ENCODE measurements at places on chromosomes 6 and 20.

- DNase-seq = no peak
Observed at GRCh38 chr6:40509086-40509485, 78.1 kb downstream of the LRFN2 start.

DNA sequence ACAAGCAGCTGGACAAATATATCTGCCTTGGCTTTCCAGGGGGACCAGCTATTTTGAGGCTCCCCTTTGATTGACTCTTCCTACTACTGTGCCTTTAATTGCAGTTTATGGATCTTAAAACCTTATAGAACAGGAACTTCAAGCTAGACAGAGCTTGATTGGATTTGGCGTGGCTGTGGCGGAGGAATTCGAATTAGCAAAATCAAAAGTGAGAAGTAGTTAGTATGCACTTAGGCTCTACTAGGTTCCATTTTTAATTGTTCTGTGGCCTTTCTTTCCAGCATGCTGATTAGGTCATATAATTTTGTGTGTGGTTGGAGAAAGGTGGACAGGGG, 248.0 kb downstream of the HIVEP2 start:
- DNase-seq = no peak

DNA sequence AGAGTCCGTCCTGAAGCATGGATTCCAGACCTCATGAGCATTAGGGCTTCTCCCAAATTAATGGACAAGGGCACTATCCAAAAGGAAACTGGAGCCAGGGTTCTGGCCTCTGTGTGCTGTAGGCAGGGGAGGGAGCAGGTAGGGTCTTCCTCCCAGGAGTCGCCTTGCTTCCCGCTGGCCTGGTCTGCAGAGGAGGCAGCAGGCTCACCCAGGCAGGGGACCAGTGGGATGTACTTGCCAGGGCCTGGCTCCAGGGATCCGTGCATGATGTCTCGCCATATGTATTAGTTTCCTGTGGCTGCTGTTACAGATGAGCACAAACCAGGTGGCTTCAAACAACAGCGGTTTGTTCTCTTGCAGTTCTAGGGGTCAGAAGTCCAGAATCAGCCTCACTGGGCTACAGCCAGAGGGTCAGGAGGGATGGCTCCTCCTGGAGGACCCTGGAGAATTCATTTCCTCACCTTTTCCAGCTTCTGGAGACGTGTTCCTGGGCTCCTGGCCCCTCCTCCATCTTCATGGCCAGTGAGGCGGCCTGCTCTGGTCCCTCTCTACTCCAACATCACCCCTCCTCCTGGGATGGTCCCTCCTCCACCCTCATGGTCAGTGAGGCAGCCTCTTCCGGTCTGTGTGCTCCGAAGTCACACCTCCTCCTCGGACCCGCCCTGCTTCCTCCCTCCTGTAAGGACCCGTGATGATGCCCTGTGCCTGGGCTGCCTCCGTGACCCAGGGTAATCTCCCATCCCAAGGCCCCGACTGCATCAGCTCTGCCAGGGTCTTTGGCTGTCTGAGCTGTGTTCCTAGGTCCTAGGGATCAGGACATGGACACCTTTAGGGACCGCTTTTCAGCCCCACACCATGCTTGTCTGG, 329.1 kb downstream of the CDH4 start:
- DNase-seq = no peak

DNA sequence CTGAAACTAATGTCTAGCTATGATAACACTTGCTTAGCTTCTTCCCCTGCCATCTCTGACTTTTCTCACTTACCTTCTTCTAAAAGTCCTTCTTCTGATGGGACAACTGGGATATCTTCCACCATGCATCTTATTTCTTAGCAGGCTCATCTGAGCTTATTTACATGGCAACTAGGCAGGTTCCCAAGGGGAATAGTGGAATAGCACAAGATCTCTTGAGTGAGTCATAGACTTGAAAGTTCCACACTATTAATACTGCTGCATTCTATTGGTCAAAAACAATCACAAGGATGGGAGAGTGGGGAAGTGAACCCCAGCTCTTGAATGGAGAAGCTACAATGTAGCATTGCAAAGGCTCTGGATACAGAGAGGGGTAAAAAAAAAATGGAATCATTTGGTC, 142.1 kb downstream of the HAO1 start:
- DNase-seq = no peak

DNA sequence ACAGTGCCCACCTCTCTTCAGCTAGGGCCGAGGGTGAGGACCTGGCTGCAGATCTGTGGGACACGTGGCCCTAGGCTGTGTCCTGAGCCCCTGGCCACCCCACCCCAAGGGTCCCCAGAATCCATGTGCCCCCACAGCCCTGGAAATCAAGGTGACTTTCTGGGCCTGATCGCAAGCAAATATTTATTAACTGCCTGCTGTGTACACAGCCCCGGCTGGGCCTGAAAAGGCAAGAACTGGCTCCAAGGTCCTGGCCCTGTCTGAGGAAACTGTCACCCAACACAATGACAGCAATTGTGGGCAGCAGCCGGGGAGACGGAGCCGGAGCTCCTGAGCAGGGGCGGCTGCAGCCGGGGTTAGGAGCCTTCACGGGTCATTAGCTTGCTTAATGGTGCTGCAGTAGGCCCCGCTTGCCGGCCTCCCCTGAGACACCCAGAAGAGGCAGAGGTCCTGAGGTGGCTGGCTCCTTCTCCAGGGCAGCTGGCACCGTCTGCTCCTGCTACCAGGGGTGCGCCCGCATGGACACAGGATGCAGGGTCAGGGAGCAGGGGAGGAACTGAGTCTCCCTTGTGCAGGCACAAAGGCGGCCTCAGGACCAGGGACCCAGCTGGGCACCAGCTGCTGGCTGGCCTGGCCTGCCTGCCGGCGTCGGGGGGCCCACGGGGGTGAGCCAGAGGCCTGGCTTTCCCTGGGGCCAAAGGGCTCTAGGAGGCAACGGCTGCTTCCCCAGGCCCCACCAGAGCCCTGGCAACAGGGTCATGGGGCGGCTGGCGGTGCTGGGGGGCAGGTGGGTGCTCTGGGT, 24.1 kb downstream of the NPEPL1 start:
- no peak for DNase-seq

DNA sequence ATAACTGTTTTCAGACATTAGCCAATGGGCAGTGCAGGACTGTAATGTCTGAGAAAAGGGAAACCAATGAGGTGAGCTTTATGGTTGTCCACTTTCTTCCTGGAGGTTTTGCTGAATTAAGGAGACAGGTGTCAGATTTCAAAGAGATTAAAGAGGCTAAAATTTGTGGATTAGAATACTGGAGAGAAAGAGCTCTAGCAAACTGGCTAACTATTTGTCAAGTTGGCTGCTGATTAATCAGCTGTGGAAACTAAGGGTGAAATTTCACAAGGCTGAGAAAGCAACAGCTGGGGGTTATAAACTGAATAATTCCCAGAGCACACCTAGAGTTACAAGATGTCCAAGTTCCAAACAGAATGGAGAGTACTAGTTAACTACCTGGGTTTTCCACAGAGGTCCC, 198.9 kb downstream of the TBC1D32 start:
- no peak for DNase-seq

DNA sequence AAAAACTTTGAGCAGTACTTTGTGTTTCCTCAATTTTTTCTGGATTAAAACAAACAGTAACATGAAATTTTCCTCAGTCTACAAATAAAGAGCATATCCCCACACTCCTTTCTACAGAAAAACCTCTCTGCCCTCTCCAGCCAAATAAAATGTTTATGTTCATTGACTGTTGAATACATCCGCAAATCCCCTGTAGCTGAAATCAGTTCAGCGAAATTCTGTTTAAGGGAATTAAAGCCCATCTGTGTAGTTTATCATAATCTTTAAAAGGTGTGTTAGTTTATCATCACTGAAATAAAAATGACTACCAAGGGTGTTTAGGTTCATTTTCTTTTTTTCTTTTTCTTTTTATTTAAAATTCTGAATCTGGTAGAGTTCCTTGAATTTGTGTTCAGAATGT, 157.8 kb upstream of the RUNX2 start:
- DNase-seq = no peak

GRCh38 chr6:6712449-6713403, 124.2 kb downstream of the LY86 start:
- peak; percentile 76 for DNase-seq

GRCh38 chr6:125165256-125165655, 11.7 kb downstream of the TPD52L1 start:
- no peak for DNase-seq

- no peak for DNase-seq
Observed at GRCh38 chr6:108203189-108204112, 37.6 kb downstream of the NR2E1 start.

- DNase-seq = no peak
Observed at GRCh38 chr6:4899249-4900034, 104.4 kb downstream of the RPP40 start.

DNA sequence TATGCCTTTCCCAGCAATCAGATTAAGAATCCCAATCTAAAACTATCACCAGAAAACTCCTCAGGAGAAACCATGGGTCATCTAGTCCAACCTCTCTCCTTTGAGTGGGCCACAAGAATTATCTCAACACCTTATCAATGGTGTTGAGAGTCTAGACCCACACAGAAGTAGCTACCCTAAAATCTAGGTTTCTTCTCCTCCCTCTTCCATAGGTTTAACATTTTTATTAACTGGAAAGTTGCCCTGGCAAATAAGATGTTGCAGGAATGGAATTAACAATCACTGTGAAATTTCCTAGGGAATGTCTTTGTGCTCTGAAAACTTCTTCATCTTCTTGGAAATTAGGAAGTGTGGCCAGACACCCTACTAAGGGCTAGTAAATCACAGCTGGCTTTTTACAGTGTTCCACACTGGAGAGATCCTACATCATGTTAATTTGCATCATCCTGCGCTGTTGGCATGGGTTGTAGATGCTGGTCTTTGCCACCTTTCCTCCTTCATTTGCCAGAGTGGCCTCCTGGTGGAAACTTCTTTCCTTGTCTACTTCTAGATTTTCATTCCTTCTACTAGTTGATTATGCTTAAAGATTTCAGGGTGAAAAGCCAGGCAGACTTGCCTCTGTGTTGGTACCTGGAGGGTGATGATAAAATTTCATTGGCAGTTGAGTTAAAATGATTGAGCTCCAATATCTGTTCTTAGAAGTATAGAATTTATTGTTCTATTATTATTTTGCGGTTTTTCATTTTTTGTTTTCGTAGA, 2.7 kb downstream of the TNFAIP3 start:
- DNase-seq = no peak

- no peak for DNase-seq
Observed at GRCh38 chr6:129498541-129498940, 211.4 kb downstream of the ARHGAP18 start.

GRCh38 chr6:136711644-136712043, 80.6 kb downstream of the MAP3K5 start:
- DNase-seq = no peak

- DNase-seq = peak; percentile 49
Observed at GRCh38 chr20:40265825-40266533, 423.1 kb downstream of the MAFB start.

GRCh38 chr6:38593998-38594665, 45.6 kb downstream of the BTBD9 start:
- no peak for DNase-seq

- no peak for DNase-seq
Observed at GRCh38 chr6:169940481-169941271, 189.3 kb downstream of the ERMARD start.

DNA sequence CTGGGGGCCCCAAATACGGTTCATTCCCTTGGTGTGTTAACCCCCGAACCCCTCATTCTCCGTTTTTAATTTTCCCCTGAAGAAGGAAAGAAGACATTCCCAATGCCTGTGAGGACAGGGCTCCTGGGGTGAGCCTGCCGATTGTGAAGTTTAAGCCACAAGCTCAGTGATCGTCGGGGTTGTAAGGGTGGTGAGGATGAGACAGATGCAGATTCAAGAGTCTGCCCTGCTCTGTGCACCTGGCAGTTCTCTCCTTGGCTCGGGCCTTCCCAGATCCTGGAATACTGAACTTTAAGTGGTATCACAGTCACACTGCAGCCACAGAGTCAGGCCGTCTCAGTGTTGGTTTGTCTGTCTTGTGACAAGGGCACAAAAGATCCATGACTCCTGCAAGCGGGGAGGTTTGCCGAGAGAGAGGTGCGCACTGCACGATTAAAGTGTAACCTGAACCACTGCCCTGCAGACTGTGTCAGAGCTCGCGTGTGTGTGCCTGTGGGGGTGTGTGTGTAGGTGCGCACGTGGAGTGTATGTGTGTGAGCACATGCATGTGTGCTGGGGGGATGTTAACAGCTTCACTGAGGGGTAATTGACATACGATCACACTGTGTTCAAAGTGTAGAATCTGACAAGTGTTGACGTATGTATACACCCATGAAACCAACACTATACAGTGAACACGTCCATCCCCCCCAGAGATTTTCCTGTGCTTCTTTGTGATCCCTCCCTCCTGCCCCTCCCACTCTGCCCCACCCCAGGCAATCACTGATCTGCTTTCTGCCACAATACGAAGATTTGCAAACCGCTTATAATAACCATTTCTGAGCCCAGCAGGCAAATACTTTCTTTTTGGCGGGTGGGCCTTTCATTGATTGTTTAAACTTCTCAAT, 38.9 kb downstream of the RPP40 start:
- no peak for DNase-seq

DNA sequence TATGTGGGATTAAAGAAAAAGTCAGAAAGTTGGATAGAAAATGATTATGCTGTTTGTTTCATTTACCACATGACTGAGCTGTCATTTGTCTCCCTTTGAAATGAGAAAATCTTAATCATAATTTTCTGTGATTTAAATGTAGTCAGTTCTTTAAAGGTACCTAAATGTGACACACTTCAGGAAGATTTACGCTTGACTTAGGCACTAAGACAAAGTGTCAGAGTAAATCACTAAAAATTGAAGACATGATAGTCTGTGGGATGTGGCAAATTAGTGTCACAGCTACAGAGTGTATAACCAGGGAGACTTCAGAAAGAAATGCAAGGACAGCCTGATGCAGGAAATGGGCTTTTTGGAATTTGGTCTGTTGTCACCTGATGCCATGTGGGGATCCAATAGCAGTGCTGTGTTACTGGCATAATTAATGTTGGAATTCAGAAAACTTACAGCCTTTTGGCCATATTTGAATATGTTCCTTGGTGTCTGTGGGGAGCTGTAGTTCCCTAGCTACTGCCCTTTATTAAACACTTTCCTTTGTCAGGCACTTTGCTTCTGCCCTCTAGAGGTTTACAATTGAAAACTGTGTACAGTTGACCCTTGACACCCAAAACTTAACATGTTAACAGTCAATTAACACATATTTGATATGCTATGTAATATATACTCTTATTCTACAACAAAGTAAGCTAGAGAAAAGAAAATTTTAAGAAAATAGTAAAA, 493.8 kb downstream of the UTRN start:
- no peak for DNase-seq

- no peak for DNase-seq
Observed at GRCh38 chr20:33883164-33883563, 72.0 kb downstream of the CHMP4B start.

- no peak for DNase-seq
Observed at GRCh38 chr6:11760015-11760473, 18.6 kb downstream of the ADTRP start.

DNA sequence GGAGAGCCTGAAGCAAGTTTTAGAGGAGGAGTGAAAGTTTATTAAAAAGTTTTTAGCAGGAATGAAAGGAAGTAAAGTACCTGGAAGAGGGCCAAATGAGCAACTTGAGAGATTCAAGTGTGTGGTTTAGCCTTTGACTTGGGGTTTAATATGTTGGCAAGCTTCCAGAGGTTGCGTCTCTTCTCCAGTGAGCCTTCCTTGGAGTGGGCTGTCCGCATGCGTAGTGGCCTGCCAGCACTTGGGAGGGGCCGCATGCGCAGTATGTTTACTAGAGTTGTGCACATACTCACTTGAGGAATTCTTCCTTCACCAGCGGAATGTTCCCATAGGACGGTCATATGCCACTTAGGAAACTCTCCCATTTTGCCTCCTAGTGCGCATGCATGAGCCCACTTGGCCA, 235.2 kb downstream of the ALDH8A1 start:
- DNase-seq = no peak

- DNase-seq = no peak
Observed at GRCh38 chr20:61935926-61936700, 129.6 kb downstream of the TAF4 start.

- DNase-seq = peak; percentile 71
Observed at GRCh38 chr20:13788167-13788834, 3.5 kb downstream of the NDUFAF5 start.

Data from SW480 (cell line).